ENCODE measurements at places on chromosomes 2 and 18.

GRCh38 chr18:34802959-34803358, 92.9 kb downstream of the DTNA start:
- DNase-seq = no peak

DNA sequence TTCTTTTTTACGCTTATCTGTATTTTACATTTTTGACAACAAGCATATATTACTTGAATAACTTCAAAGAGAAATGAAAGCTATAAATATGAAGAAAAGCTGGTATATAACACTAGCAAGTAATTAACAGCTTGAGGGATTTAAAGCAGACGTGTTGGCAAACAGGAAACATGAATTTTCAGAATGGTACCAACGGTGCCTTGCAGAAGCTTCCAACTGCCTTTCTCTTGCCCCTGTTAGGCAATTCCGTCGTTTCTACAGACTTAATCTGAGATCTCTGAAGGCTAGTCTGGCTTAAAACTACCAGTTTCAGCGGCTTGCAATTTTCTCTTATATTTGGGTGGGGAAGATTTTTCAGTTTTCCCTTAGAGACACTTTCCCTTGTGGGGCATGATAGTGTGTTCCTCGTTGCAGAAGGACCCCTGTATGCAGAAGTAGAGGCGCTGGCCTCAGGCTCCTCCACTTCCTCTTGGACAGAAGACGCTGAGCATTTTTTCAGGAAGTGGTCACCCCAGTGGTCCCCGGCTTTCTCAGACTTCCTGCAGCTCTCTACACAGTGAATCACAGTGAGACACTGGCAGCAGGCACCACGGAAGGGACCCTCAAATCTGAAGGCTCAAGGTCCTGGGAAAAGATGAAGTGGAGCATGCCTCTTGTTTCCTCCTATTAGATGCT, 56.2 kb upstream of the SLC16A14 start:
- DNase-seq = no peak

GRCh38 chr2:126771094-126771493, 115.1 kb downstream of the GYPC start:
- no peak for DNase-seq

- no peak for DNase-seq
These were observed 13.1 kb upstream of the RAB31 start for GRCh38 chr18:9694952-9695495.

GRCh38 chr18:5431836-5432575, 111.8 kb downstream of the EPB41L3 start:
- no peak for DNase-seq

DNA sequence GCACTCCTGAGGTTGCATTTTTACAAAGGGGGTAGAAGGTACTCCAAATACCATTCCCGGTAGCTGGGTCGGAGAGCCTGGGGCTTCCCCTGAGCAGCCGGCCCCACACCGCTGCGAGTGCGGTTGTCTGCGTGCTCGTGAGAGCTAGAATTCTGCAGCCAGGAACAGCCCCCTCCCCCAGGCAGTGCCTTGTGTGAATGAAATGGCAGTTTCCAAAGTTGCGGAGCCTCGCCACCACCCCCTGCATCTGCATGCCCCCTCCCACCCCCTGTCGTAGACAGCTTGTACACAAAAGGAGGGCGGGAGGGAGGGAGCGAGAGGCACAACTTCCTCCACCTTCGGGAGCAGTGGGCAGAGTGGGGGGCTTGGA, 1.1 kb downstream of the MYCN start:
- DNase-seq = no peak

DNA sequence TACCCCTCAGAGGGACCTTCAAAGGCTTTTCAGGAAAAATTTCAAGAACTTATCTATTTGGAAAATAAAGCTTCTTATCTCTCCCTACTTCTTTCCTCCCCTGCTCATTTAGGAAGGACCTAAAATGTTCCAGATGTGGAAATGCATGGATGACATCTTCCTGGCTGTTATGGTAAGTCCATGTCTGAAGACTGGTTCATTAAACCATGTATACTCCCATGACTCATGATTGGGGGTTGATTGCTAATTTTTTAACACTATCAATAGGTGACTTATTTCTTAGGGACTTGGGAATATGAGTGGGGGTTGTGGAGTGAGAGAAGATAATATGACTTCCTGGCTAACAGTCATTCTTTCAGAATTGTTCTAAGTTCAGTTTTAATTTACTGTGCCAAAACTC, 104.0 kb upstream of the PARD3B start:
- DNase-seq = no peak

GRCh38 chr18:76394780-76395476, 100.1 kb downstream of the ZNF516 start:
- DNase-seq = no peak

DNA sequence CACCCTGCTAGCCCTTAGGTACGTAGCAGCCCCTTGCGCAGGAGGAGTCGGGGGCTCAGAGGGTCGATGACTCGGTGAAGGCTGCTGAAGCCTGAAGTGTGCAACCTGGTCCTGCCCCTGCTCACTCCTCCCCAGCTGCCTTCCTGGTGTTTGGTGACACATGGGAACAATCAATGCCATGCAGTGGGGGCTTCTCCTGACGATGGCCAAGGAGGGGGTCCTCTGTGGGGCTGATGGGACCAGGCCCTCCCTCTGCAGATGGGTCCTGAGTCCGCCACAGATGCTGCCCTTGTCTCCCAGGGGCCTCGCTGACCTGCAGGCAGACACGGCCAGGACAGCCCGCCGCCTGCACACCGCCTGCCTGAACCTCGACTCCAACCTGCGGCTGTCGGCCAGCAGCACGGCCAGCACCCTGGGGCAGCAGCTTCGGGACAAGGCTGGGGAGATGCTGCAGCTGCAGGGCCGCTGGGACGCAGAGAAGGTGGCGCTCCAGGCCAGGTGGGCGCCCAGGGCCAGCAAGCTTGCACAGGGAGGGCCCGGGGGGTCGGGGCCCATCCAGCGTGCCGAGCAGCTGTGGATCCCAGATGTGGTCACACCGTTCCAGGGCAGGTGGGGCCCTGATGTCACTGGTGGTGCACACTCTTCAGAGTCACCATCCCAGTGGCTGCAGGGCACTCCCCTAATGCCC, 24.6 kb downstream of the CROCC2 start:
- DNase-seq = no peak

DNA sequence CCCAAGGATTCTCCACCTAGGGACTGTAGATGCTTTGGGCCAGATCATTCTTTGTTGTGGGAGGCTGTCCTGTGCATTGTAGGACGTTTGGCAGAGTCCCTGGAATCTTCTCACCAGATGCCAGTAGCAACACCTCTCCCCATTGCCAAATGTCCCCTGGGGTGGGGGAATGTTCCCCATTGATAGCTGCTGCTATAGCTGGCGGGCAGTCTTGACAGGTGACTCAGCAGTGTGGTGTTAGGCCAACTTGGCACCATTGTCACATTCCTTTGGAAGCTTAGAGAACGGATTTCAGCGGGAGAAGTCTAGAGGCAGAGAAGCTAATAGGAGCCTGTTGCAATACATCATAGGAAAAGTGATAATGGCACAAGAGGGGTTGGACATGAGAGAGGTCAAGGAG, 495.7 kb upstream of the SMIM21 start:
- no peak for DNase-seq

DNA sequence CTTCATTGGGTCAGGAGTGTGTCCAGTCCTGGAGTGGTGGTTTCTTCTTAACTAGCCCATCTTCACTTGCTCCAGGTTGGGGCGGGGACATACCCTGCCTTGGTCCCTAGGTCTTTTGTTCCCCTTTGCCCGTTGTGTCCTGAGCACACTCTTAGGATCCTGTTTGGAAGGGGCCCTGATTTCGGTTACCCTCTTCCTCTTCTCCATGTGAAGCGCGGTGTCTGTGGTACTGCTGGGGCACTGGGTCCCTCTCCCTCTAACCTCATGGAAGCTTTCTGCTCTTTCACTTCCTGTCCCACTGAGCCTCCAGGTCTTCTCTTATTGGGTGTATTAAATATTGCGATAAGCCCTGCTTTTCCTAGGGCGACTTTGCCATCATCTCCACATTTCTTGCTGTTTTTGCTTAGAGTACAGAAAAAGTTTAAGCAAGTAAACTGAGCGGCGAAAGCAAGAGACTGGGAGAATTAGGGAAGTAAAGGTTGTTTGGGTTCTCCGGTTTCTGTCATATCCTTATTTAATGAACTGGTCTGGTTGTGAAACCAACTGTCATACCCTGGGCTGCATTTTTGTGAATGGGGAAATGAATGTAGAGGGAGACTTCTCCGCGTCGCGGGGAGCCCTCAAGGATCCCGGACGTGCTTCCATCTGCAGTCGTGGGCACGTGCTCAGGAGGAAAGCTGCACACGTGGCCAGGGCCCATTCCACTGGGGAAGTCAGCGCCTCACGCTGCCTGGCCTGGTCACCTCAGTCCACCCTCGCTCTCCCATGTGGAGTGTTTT, 73.8 kb upstream of the B3GNT7 start:
- no peak for DNase-seq

DNA sequence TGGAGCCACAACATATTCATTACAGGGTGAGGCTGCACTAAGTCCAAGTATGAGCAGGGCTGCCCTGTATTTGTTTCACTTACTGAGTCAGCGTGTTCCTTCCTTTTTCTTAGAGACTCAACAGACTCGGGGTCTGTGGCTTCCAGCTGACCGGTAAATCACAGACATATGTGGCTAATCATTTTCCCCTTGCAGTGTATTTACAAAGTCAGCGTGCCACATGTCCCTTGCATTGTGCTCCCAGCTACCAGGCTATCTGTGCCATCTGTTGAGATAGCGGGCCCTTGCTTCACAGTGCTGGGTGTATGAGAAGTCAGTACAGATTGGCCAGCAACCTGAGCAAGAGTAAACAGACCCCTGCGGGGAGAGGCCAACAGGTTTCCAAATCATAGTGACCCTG, 254.3 kb downstream of the LRRTM1 start:
- no peak for DNase-seq

DNA sequence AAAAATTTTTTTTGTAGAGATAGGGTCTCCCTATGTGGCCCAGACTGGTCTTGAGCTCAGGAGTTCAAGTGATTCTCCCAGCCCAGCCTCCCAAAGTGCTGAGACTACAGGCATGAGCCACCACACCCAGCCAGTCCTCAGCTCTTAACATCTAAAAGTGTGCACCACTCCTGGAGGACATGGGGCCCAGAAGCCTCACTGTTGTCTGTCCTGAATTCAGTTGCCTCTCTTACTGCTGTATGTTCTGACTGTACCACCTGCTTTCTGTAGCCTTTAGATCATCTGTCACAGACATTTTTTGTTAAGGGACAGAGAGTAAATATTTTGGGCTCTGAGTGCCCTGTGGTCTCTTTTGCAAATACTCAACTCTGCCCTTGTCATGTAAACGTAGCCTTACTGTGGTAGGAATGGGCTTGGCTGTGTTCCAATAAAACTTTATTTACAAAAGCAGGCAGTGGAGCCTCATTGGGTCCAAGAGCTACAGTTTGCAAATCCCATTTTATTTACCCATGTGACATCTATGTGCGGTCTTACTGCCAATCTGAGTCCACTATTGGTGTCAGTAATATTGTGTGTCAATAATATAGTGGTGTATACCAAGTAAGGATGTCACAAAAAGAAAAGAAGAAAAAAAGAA, 38.1 kb downstream of the TMEM37 start:
- DNase-seq = no peak

- DNase-seq = no peak
These were observed 15.6 kb upstream of the CYTIP start for GRCh38 chr2:157459486-157459885.

DNA sequence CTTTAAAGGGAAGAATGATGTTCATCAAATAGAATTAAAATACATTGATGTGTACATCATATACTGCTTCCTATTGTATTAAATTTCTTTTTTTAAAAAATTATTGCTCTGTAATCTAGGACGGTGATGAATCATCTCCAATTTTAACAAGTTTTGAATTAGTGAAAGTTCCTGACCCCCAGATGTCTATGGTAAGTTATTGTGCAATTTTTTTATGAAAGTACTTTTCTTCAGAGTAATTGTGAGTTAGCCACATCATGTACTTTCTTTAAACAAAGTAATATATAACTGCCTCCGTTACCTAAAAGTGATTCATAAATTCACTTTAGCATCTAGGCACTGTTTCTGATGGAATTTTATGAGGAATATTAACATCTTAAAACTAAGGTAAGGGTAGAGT, 38.1 kb downstream of the PIK3C3 start:
- no peak for DNase-seq

GRCh38 chr18:31931886-31932240, 11.1 kb downstream of the TRAPPC8 start:
- no peak for DNase-seq

- no peak for DNase-seq
These were observed 81.3 kb upstream of the TMEM178A start for GRCh38 chr2:39584283-39584965.

GRCh38 chr2:63791387-63791786, 50.3 kb upstream of the UGP2 start:
- DNase-seq = no peak

DNA sequence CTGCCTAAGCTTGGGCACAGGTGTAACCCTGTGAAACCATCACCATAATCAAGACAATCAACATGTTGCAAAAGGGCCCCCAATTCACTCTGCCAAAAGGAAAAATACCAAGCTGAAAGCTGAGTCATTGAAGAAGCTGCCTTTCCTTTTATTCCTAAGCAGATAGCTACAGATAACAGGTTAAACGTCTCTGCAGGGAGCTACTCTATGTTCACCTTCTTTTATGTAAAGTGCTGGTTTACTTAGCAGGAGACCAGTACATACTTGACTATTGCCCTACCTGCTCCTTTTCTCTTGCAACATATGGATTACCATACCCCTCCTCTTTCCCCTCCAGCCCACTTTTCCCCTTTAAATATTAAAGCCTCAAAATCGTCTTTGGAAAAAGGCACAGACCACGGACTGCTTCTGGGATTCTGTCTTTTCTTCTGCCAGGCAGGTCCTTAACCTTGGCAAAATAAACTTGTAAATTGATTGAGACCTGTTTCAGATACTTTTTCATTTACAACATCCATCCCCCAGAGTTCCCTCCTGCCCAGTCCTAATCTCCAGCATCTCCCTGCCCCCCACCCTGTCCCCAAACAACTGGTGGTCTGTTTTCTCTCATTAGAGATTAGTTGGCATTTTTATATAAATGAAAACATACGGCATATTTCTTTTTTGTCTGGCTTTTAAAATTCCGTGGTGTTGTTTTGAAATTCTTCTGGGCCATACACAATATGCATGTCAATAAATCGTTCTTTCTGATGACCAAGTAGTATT, 37.8 kb upstream of the LDLRAD4 start:
- no peak for DNase-seq

DNA sequence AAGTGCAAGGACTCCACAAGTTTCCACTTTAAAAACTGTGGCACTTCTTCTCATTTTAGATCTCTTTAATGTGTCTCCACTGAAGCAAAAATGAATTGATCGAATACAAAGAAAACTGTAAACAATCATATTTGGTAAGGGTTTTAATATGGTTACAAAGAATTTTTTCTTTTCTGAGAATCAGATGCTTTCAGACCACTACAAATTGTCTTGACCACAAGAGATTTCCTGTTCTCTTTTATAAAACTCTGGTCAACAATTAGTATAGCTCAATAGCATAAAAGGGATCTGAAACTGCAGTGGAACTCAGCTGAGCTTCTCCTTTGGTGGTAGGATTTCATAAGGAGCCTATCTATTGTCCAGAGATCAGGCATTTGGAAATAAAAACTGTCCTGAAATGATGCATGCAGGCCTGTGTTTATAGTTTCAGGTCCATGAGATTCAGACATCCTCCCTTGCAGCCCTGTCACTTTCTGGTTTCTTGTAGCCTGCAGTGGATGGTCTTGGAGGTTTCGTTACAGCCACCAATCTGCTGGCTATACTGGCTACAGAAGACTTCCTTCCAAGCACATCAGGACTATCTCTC, 120.0 kb downstream of the DOCK10 start:
- DNase-seq = no peak

All from stimulated activated CD4-positive, alpha-beta T cell treated with anti-CD3 and anti-CD28 coated beads, TNF-alpha, amount 100 ng/mL, for 1 hour (primary cell).